ENCODE measurements at places on chromosomes 12 and 14.

GRCh38 chr14:102532204-102532658 lies 22.7 kb upstream of the ANKRD9 start:
- no peak for DNase-seq

GRCh38 chr14:72613231-72613974 lies 280.5 kb downstream of the DPF3 start:
- DNase-seq = no peak

DNA sequence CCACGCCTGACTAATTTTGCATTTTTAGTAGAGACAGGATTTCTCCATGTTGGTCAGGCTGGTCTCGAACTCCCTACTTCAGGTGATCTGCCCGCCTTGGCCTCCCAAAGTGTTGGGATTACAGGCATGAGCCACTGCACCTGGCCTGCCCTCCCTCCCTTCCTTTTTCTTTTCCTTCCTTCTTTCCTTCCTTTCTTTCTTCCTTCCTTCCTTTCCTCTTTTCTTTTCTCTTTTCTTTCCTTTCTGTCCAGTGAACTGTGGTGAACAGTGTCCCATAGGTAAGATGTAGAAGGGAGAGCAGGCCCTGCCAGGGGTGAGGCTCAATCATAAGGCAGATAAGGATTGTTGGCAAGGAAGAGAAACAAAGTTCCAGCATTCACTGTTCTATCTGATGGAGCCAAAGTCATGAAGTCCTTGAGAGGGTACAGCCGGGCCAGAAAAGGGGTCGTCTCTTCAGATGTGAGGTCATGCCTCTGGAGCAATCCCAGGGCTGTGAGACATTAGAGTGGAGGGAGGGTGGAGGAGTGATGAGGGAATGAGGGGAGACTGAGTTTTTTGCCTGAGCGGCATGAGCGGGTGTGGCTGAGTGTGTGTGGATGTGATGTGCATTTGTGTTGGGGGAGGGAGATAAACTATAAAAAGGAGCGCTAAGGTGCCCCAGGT lies 4.2 kb upstream of the MLF2 start:
- no peak for DNase-seq

DNA sequence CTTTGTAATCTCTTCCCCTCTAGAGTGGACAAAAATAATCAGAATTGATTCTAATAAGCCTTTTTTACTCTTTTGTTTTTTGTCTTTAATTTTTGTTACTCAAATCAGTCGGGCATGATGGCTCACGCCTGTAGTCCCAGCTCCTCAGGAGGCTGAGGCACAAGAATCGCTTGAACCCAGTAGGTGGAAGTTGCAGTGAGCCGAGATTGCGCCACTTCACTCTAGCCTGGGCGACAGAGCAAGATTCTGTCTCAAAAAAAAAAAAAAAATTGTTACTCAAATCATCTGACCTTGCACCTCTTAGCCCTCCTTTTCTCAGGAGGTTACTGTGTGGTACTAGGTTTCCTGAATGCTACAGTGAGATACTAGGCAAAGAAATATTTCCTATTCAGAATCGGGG lies 280.6 kb downstream of the PDZRN4 start:
- DNase-seq = no peak

DNA sequence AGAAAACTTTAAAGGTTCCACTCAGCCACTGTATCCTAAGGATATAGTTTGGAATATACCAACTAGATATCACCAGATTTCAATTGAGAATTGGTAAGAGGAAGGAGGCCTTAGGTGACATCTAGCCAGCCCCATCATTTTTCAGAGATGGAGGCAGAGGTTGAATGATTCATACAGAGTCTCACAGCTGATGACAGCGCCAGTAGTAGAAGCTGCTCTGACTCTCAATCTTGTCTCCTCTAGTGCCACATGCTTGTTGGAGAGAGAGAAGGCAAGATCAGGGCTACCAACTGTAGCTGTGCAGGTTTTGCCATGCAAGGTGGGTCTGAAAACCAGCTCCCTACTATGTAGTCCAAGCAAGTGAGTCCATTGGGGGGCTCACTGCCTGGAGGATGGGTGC lies 6.1 kb downstream of the FRMD6 start:
- no peak for DNase-seq

DNA sequence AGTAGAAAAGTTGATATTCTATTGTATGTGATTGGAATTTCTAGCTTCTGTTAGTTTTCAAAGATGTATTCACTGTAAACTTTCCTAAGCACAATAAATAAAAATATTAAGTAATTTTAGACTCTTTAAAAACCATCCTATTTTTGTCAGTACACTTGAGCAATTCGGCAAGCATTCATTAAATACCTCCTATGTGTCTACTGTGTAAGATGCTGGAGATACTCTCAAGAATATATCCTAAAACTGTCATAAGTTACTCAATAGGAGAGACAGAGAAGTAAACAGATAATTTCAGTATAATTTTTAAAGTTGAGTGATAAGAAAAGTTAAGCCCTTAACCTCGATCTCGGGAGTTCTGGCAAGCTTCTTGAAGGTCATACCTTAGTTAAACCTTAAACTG lies 46.1 kb downstream of the FANCM start:
- DNase-seq = no peak

DNA sequence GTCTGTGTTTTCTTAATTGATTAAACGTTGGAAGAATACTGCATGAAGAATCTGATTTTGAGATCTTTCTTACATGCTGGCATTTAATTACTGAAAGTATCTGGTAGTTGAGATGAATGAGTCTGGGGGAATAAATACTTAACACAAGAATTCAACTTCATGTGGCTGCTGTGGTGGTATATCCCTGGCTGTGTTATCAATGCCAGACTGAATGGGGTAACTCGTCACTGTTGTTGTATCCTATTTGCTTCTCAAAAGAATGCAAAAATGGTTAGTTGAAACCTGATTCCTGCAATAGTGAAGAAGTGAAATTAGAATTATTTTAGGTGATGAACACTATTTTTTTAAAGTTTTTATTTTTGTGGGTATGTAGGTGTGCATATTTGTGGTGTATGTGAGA lies 72.5 kb downstream of the HMGA2 start:
- DNase-seq = no peak

- no peak for DNase-seq
These were observed 169.9 kb downstream of the PRKD1 start for GRCh38 chr14:29757711-29758233.

- DNase-seq = no peak
These were observed 226.1 kb upstream of the RTL1 start for GRCh38 chr14:101129521-101130167.

GRCh38 chr14:76337635-76338545 lies 38.0 kb upstream of the ESRRB start:
- DNase-seq = no peak

GRCh38 chr14:52741865-52742264 lies 11.9 kb downstream of the STYX start:
- DNase-seq = no peak

Data from NCI-H1436 (cell line).